A549 treated with DMSO at 1 μM for 4 hours (cell line): ENCODE measurements at places on chromosomes 7 and 10. TPM values are rescaled to one million over a fixed set of nuclear protein-coding genes. Genes with fewer than 3 reads are reported as not detected.

Gene CCL24
- total RNA-seq: 0.25 to 0.32 TPM in 2 of 5 replicates, not detected in the others

Gene RNF133
- not detected in 5 replicates for total RNA-seq

Gene HYCC1
- total RNA-seq: 15.9 to 25.1 TPM (median 20.6 TPM) in 5 replicates

Gene SLC16A9
- total RNA-seq: 0.07 to 0.17 TPM (median 0.14 TPM) in 5 replicates

Gene CH25H
- total RNA-seq: 0.06 to 0.07 TPM in 2 of 5 replicates, not detected in the others
